Tracheal epithelial cell (primary cell): ENCODE measurements at places on chromosomes 1 and 21. TPM values are rescaled to one million over a fixed set of nuclear protein-coding genes. Genes with fewer than 3 reads are reported as not detected.

Gene KCNA3
- total RNA-seq = not detected in 2 replicates

Gene CYP4Z1
- not detected in 2 replicates for total RNA-seq

Gene RPE65
- not detected in 2 replicates for total RNA-seq

Gene PAFAH2
- total RNA-seq = 14.2 and 17.9 TPM in 2 replicates

Gene TSPEAR
- total RNA-seq = not detected in 2 replicates

Gene OPRD1
- under 0.01 TPM in 1 of 2 replicates, not detected in the other for total RNA-seq

Gene TFB2M
- 18.1 and 24.3 TPM in 2 replicates for total RNA-seq

Gene PKLR
- 0.24 TPM in 1 of 2 replicates, not detected in the other for total RNA-seq

Gene DIPK1A
- 6.5 and 15.8 TPM in 2 replicates for total RNA-seq

Gene ERG
- under 0.01 and 0.24 TPM in 2 replicates for total RNA-seq

Gene ITGB2
- 1.7 and 3.6 TPM in 2 replicates for total RNA-seq

Gene BNIPL
- total RNA-seq = 2.4 and 5.5 TPM in 2 replicates

Gene PINK1
- 60.1 and 74.5 TPM in 2 replicates for total RNA-seq

Gene SPEN
- total RNA-seq = 23.2 and 30.4 TPM in 2 replicates

Gene CD5L
- not detected in 2 replicates for total RNA-seq

Gene FOXD2
- under 0.01 TPM in 2 replicates for total RNA-seq

Gene TEX38
- not detected in 2 replicates for total RNA-seq

Gene FAM163A
- total RNA-seq = not detected in 2 replicates

Gene ADAMTSL4
- total RNA-seq = 2.4 and 3.0 TPM in 2 replicates

Gene BEND5
- total RNA-seq = 0.72 TPM in 1 of 2 replicates, not detected in the other

Gene KCNH1
- total RNA-seq = 0.85 and 1.7 TPM in 2 replicates

Gene FAM177B
- 0.21 TPM in 1 of 2 replicates, not detected in the other for total RNA-seq

Gene SLC9A1
- 4.9 and 6.7 TPM in 2 replicates for total RNA-seq

Gene RBM11
- under 0.01 and 1.3 TPM in 2 replicates for total RNA-seq

Gene FAAH
- total RNA-seq = 6.6 and 13.3 TPM in 2 replicates

Gene ERICH3
- under 0.01 TPM in 1 of 2 replicates, not detected in the other for total RNA-seq

Gene IGSF21
- not detected in 2 replicates for total RNA-seq

Gene FNDC5
- 0.21 TPM in 1 of 2 replicates, not detected in the other for total RNA-seq

Gene FCAMR
- total RNA-seq = 0.24 TPM in 1 of 2 replicates, not detected in the other

Gene CR1L
- total RNA-seq = not detected in 2 replicates

Gene LEPR
- total RNA-seq = 22.4 and 31.5 TPM in 2 replicates

Gene MAGI3
- total RNA-seq = 4.6 and 8.3 TPM in 2 replicates

Gene CHTOP
- total RNA-seq = 20.5 and 30.1 TPM in 2 replicates

Gene GPATCH3
- 5.1 and 8.4 TPM in 2 replicates for total RNA-seq

Gene CCDC28B
- total RNA-seq = 3.4 and 8.7 TPM in 2 replicates

Gene FMOD
- under 0.01 TPM in 1 of 2 replicates, not detected in the other for total RNA-seq

Gene TFF2
- total RNA-seq = not detected in 2 replicates

Gene C8B
- not detected in 2 replicates for total RNA-seq

Gene WLS
- total RNA-seq = 24.1 and 38.8 TPM in 2 replicates

Gene PADI3
- 0.43 and 1.2 TPM in 2 replicates for total RNA-seq

Gene OVAAL
- not detected in 2 replicates for total RNA-seq

Gene PAQR6
- total RNA-seq = 0.72 TPM in 1 of 2 replicates, not detected in the other

Gene ZFP69B
- 1.9 and 2.2 TPM in 2 replicates for total RNA-seq

Gene SPRR1B
- 14.7 and 15.3 TPM in 2 replicates for total RNA-seq

Gene NECTIN4
- total RNA-seq = 52.6 and 97.8 TPM in 2 replicates

Gene CFHR1
- total RNA-seq = not detected in 2 replicates

Gene WNT3A
- under 0.01 TPM in 1 of 2 replicates, not detected in the other for total RNA-seq

Gene ANXA9
- not detected in 2 replicates for total RNA-seq

Gene KRTAP19-4
- not detected in 2 replicates for total RNA-seq

Gene KRTAP13-2
- not detected in 2 replicates for total RNA-seq

Gene C1orf50
- 2.4 and 3.8 TPM in 2 replicates for total RNA-seq

Gene RBBP5
- total RNA-seq = 16.6 and 19.4 TPM in 2 replicates

Gene ATAD3C
- total RNA-seq = not detected in 2 replicates

Gene SYPL2
- total RNA-seq = not detected in 2 replicates

Gene CRTC2
- total RNA-seq = 2.7 and 3.6 TPM in 2 replicates

Gene AMY1A
- total RNA-seq = not detected in 2 replicates
